ENCODE measurements at places on chromosomes 12 and 14. TPM values are rescaled to one million over a fixed set of nuclear protein-coding genes. Genes with fewer than 3 reads are reported as not detected.

CCDC175 gene
- not detected for total RNA-seq

TSHR gene
- total RNA-seq: not detected

GPR68 gene
- 0.50 TPM for total RNA-seq

- no peak for DNase-seq
Measured at GRCh38 chr14:74599321-74599761, 12.7 kb downstream of the LTBP2 start.

DNA sequence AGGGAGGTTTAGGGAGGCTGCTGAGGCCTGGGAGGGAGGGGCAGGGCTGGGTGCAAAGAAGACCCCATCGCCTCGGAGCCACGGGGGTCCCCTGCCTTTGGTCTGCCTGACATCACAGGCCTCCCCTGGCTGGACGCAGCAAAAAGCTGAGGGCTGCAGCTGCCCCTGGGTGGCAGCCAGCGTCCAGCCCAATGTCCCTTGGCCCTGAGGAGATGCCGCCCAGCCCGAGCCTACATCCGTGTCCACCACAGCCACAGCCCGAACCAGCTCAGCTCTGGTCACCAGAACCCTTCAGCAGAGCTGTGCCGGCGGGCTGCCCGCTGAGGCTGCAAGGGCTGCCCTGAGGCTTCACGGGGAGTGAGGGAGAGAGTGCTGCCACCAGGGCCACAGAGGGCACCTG, 1.9 kb downstream of the NUDT14 start:
- no peak for DNase-seq

GRCh38 chr12:131784909-131785762, 43.1 kb upstream of the MMP17 start:
- DNase-seq: peak; percentile 84

DNA sequence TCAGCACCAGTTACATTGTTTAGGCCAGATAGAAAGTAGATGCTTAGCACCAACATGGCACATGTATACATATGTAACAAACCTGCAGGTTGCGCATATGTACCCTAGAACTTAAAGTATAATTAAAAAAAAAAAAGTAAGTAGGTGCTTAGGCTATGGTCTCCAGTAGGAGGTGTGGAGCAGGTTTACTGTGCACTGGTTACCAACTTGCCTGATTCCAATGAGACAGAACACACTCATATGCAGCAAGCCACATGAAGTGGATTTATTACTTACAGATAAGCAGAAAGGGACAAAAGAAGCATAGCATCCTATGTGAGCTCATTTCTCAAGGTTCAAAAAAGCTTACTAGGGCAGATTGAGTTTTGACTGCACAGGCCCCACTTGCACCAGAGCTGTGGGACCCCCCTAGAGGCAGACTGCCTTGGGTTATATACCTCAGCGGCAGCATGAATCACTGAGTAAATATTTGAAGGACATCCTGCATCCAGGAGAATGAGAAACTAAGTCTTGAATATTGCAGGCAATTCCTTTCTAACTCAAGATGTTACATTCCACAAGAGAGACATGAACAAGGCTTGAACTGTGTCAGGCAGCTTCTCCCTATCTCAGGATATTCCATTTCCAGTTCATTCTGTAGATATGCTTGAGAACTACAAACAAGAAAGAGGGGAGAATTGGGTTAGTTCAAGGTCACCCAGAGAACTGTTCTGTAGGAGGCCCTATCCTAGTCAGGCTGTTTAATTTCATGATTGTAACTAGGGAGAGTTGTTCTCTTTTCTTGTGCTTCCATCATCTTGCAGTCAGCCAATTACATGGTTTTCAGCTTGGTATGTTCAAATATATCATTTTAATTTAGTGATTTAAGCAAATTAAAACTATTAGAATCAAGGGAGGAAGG, 30.1 kb downstream of the LRFN5 start:
- DNase-seq: peak; percentile 16

- no peak for DNase-seq
Measured at GRCh38 chr14:100774164-100774537, 47.5 kb downstream of the DLK1 start.

GRCh38 chr14:84555493-84555892, 974.5 kb upstream of the FLRT2 start:
- DNase-seq: no peak

DNA sequence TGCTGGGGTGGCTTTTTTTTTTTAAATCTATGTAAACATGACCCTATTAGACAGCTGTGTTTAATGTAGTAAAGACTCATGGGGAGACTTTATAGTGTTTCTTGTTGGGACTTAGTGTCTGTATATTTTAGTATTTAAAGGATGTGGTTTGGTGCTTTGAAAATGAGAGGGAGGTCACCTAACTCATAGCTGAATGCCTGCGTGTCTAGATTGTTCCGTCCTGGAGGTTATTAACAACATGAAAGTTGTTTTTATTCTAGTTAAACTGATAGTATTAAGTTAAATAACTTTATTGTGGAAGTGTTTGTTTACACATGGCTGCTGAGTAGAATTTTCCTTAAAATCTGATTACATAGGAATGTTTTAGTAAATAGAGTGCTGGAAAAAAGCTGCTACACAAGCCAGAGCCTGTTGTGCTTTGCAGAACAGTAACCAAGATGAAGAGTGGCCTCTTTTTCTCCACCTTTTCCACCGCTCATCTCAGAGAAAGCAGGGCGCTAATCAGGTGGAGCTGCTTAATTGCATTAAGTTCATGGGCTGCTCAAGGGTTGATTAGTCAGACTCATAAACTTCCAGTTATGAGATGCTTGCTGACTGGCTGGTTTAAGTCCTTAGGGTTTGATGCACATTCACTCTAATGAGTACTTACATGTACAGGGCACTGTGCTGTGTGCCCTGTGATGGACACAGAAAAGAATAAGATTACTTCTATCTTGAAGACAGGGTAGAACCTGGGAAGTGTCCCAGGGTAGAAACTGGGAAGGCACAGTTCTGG, 62.7 kb downstream of the FBXO34 start:
- DNase-seq: peak; percentile 25

- no peak for DNase-seq
Measured at GRCh38 chr14:104964546-104964945, 13.6 kb downstream of the AHNAK2 start.

- DNase-seq: no peak
Measured at GRCh38 chr12:82955043-82955442, 268.3 kb downstream of the TMTC2 start.

GRCh38 chr12:17918013-17918412, 172.0 kb downstream of the RERGL start:
- DNase-seq: no peak

DNA sequence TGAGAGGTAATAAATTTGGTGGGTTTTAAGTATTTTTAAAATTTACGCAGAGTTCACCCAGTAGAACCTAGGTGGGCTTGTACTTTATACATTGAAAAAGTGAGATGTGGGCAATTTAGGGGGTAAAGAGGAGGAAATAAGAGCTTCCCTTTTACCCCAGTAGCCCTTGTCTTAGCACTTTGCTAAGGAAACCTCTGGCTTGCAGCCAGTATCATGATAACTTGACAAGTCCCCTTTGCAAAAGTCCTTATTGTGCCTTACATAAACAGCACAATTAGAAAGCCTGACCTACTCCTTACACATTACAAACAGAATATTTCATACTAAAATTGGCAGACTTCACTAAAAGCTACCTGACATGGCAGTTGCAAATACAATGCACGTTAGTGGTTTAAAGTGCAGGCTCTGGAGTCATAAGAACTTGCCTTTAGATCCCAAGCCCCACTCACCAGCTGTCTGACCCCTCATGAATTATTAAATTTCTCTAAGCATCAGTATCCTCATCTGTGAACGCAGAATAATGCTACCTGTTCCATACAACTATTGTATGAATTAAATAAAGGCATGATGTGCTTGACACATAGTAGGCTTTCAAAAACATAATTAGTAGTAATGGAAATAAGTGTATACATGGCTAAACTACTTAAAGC, 53.2 kb upstream of the NELL2 start:
- no peak for DNase-seq
